ENCODE measurements at places on chromosomes 5 and 9. TPM values are rescaled to one million over a fixed set of nuclear protein-coding genes. Genes with fewer than 3 reads are reported as not detected.

The MAP1B gene
- 83.4 TPM for total RNA-seq

The MARCHF3 gene
- 11.6 TPM for total RNA-seq

DNA sequence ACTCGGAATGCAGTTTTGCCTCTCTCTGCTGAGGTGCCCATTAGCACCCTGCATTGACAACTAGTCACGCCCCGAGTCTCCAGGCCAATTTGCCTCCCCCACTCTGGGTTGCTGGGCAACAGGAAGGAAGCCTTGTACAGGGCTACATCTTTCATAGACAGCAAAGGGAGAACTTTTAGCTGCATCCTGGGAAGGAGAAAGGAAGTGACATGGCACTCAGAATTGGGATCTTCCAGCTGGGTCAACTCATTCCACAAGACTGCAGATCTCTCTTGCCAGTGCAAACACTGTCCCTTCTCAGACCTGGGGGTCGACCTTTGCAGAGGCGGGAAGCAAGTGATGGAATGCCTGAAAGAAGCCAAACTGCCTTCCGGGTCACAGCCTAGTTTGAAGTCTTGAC lies 282.0 kb downstream of the SLIT3 start:
- DNase-seq = no peak

DNA sequence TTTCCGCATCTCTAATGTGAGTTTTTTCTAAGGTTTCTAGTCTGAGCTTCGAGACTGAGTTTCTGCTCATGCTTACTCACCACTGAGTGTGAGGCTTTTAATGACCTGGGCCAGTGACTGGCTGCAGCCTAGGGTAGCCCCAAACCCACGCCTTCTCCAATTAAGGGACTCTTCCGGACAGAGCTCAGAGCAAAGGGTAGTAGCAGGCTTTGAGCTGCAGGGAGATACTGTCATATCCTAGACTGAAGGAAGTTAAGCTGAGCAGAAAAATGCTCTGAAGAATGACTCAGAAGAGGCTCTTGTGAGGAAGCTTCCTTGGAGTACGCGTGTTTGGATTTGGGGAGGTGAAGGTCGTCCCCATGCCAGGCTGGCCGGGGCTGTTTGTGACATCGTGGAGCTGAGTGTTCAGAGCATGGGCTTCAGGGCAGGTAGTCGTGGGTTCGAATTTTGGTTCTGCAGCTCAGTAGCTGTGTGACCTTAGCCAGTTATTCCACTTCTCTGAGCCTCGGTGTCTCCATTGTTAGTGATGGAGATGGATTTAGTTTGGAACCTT lies 3.5 kb downstream of the USP20 start:
- DNase-seq = peak; percentile 93

DNA sequence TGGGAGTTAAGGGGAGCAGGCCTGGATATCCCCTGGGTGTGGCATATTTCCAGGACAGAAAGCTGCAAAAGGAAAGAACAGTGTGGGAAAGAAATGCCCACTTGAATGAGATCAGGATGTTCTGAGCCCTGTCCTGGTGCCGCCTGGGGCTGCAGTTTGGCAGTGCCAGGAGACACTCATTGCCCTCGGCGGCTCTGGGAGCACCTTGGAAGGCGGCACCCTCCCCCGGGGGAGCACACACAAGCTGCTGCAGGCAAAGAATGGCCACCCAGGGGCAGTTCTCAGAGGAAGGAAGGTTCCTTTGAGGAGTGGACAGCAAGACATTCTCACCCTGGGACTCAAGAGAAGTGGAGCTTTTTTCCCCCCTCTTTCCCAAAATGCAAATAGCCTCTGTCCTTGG lies 305.3 kb downstream of the NTRK2 start:
- no peak for DNase-seq

DNA sequence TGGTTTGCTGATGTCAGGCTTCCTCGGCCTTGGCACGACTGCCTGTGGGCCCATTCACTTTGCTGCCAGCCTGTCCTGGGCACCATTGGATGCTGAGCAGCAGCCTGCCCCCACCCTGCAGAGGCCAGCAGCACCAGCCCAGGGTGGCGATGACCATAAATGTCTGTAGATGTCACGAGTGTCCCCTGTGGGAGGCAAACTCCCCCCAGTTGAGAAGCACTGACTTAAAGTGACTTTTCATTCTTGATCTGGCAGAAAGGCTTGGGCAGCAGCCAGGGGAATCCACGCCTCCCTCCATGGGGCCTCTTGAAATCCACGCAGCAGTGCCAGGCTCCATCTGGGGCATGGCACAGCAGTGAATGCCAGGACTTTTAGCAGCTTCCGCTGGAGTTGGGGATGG lies 21.8 kb downstream of the IRX4 start:
- DNase-seq = no peak

- DNase-seq = peak; percentile 62
These were observed 187.6 kb downstream of the GABBR2 start for GRCh38 chr9:98521141-98521540.

- DNase-seq = no peak
These were observed 120.9 kb downstream of the ZNF354C start for GRCh38 chr5:179180921-179181645.

- DNase-seq = no peak
These were observed 7.6 kb upstream of the EQTN start for GRCh38 chr9:27304521-27304920.

DNA sequence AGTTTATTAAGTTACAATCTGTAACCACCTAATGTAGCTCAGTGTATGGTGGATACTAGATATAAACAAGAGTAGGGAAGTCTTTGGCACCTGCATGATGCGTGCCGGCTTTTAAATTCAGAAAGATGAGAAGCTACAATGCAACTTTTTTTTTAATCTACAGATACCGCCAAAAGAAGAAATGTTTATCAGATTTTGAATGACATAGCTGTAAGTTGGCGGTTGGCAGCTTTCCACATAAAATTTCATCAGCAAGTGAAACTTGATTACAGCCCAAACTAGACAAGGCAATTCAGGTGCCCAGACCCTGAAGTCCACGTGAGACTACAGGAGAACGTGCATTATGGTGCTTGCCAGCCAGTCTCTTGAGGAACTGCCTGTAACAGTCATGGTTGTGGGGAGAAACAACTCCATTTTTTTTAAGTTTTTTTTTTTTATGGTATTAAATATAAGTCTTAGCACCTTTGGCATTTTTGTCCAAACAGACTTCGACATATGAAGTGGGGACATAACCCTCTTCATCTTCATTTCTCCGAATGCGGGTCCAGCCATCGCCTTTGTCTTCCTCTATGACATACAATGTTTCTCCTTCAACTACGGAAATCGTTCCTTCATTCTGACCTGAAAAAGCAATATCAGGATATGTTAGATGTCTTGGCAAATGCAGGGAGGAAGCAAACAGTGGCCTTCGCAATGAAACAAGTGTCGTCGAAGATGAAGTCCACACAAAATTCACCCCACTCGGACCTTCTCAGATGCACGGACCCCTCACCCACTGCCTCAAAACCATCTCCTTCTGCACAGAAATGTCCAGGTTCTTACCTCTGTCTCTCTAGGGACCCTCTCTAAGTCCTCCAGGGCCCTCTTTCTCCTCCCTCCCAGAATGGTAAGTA lies 60.4 kb downstream of the USP20 start:
- DNase-seq = no peak

DNA sequence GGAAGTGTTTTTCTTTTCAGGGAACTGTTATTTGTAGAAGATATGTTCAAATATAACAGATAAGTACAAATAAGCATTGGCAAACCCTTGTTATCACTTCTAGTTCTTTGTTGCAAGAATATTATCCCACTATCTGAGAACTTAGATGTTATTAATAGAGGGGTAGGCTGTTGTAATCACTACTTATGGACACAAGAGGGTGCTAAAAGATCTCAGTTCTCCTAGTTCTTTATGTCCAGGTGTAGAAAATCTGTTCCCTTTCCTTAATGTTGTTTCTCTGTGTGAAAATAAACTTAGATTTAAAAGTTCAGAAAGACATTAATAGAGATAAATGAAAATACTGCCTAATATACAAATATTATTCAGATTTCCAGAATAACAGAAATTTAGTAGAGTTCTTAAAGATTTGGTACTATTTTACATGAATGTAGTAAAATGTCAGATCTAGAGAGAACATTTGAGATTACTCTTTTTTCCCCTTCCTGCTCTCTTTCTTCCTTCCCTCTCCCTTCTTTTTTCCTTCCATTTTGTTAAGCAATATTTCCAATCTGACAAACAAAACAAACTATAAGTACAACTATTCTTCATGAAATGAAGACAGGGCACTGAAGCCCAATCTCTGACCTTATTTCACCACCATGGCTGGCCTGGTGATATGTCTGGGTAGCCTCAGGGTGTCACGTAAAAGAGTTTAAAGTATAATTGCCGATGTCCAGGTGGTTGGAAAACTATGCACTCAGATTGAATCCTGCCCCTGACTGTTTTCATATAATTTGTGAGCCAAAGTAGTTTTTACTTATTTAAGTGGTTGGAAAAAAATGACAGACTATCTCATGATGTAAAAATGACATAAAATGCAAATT lies 43.6 kb upstream of the C5orf46 start:
- peak; percentile 32 for DNase-seq

DNA sequence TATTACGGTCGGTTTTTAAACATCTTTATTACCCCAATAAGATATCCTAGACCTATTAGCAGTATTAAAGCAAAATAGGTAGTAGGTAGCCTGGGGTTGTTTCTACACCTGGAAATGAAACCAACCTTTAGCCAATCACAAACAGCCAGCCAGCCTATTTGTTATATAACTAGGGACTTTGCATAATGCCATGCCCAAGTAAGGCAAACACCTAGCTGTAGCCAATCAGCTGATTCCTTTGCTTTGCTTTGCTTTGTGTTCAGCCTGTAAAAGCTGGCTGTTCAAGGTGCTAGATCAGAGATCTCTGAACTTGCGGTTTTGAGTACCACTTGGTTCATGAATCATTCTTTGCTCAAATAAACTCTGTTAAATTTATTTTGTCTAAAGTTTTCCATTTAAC lies 46.5 kb upstream of the SETD9 start:
- DNase-seq = no peak

The DAB2 gene
- total RNA-seq = 161 TPM

The KIF24 gene
- total RNA-seq = 0.51 TPM

The TERT gene
- total RNA-seq = not detected

- DNase-seq = no peak
These were observed 84.5 kb upstream of the FREM1 start for GRCh38 chr9:14994738-14995137.

Measured in fibroblast of lung (primary cell).